ENCODE measurements at places on chromosomes 3 and 15.

DNA sequence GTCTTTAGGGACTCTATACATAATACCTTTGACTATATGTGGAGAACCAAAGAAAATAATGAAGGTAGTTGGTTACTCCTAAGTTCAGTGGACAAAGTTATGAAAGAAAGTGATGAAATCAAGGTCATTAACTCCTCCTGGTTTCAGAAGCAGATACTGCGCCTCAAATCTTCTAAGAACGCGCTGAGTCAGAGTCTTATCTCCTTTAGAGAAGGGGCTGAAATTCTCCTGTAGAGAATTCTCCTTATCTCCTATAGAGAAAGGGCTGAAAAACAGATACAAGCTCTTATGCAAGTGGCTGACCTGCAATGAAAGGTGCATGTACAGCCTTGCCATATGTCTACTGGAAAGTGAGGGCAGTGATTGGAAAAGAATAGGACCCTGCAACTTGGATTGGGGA is 824.2 kb downstream of the NSUN3 start:
- no peak for DNase-seq

DNA sequence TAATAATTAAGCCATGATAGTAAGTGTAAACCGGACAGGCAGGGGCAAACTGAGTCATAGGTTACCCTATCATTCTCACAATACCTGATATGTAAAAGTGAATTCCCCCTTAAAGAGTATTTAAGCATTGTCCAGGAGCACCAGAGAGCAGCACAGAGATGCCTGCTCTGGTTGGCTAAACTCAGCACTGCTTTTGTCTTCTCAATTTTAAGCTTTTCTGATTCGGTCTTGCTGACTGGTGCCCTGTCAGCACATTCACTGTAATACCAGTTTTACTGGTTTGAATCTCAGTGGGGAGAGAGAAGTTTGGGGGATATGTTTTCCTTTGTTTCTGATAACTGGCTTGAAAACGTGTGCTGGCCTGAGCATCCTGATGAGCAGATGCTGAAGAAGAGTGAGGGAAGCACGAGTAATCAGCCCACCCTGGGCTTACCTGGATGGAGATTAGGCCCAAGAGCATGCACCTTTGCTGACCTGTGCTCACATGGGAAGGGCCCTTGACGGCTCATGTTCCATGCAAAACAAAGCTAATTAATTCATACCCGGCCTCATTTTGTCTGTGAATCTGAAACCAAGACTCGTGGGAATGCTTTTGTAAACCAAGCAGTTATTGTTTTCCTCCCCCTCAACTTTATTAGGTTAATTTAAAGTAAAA is 208.5 kb upstream of the MRPL3 start:
- no peak for DNase-seq

GRCh38 chr3:178459038-178459410 is 77.2 kb upstream of the KCNMB2 start:
- no peak for DNase-seq

DNA sequence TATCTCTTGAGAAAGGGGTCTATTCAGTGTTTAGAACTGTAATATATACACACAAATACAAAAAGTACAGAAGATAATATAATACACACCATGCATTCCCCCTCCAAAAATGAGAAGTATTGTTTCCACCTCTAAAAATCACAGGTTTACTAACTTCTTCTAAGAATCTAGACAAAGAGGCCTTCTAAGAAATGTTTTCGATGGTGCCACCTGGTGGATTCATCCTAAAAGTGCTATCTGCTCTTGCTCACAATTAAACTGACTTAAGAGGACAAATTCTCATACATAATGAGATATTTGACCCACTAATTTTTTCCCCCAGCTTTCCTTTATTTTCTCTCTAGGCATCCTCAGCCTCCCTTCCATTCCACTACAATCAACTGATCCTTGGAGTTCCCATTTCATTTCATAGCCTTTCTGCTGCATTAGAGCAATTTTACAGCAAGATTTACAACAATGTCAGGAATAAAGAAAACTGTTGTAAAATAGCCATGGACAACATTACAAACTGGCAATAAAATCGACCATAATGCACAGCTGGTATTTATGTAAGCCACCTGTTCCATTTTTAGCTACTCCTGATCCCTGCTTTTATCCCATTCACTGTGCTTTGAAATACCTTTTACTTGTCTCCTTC is 124.6 kb downstream of the ARRDC4 start:
- DNase-seq, result no peak

- no peak for DNase-seq
Measured at GRCh38 chr3:63986146-63986545, 37.1 kb downstream of the PSMD6 start.

GRCh38 chr3:139477710-139478640 is 1.7 kb upstream of the RBP2 start:
- no peak for DNase-seq

DNA sequence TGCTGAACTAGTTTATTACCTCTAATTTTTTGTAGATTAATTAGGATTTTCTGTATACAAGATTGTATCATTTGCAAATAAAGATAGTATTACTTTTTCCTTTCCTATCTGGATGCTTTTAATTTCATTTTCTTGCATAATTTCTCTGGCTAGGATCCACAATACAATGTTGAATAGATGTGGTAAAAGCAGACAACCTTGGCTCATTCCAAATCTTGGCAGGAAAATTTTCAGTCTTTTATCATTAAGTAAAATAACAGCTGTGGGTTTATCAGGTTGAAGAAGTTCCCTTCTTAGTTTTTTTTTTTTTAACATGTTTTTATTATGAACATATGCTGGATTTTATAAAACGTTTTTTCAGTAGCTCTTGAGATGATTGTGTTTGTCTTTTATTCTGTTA is 422.6 kb downstream of the AGBL1 start:
- DNase-seq, result no peak

- no peak for DNase-seq
Measured at GRCh38 chr3:10703875-10704274, 112.2 kb upstream of the SLC6A11 start.

DNA sequence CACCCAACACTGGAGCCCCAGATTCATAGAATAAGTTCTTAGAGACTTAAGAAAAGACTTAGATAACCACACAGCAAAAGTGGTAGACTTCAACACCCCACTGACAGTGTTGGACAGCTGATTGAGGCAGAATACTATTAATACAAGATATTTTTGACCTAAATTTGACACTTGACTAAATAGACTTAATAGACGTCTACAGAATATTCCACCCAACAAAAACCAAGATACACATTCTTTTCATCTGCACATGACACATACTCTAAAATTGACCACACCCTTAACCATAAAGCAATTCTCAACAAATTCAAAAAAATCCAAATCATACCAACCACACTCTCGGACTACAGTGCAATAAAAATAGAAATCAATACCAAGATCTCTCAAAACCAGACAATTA is 179.8 kb upstream of the TPM1 start:
- no peak for DNase-seq

GRCh38 chr3:11482021-11482420 is 161.7 kb downstream of the VGLL4 start:
- DNase-seq, result no peak

DNA sequence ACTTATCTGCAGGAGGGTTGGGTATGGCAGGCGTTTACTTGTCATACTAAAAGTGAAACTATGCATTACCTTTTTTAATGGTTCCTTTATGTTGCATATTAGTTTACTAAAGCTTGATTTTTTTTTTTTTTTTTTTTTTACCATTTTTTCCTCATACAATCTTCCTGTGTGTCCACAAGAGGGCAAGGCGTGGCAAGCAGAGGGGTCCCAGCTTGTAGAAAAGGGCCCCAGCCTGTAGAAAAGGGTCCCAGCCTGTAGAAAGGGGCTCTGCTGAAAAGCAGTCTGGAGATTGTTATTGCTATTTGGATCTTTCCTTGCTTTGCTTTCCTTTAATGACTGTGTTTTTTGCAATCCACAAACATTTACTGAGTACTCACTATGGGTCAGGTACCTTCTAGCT is 21.9 kb downstream of the MKRN2 start:
- DNase-seq, result no peak

DNA sequence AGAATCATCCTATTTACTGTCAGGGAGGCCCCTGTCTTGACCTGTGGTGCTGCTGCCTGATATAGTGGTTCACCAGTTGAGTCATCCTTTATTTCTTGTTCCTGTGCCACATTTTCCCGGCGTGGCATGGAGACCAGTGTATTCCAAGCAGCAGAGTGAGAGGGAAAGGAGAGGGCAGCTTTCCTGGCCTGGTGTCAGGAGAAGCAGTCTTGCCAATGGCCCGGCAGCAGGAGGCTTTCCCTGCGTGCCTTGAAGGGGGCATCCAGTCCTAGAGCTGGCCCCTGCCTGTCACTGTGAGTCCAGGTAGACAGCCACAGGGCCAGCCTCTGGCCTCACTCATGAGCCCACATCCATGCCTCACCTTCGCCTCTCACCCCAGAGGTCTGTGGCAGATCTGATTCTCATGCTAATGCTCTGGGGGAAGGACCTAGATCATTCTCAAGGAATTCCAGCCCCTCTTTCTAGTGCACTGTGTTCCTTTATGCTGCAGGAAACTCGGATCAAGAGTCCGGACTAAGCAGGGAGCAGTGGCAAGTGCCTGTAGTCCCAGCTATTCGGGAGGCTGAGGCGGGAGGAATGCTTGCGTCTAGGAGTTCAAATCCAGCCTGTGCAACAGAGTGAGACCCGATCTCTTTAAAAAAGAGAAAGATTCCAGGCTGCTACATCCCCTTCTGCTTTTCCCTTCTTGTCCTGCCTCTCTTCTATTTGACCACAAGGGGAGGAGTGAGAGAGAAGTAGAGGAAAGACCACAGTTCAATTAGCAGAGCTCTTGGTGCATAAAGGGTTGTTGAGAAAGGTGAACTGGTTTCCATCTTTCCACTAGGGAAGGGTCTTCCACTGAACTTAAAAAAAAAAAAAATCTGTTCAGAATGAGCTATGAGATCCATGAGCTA is 66.8 kb upstream of the HACD2 start:
- no peak for DNase-seq

DNA sequence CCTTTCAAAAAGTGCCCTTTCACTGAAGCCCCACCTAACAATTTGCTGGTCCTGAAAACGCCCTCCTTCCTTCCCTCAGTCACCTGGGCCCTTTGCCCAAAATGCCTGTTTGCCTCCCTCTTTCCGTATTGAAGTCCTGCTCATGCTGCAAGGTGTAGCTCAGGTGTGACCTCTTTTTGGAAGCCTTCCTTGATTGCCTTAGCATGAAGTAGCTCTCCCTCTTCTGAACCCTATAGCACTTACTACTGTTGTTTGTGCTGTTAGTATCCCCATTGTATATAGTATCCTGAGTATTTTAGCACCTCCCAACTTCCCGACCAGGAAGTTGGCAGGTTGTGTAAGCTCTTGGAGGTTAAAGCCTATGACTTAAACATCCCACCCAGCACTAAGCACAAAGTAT is 1.7 kb downstream of the PLS1 start:
- DNase-seq, result no peak

- DNase-seq, result no peak
Measured at GRCh38 chr15:81296673-81297072, 27.3 kb downstream of the STARD5 start.

GRCh38 chr3:30440880-30441279 is 165.5 kb upstream of the TGFBR2 start:
- peak; percentile 78 for DNase-seq

- DNase-seq, result no peak
Measured at GRCh38 chr3:60017631-60018030, 967.8 kb upstream of the CFAP20DC start.

DNA sequence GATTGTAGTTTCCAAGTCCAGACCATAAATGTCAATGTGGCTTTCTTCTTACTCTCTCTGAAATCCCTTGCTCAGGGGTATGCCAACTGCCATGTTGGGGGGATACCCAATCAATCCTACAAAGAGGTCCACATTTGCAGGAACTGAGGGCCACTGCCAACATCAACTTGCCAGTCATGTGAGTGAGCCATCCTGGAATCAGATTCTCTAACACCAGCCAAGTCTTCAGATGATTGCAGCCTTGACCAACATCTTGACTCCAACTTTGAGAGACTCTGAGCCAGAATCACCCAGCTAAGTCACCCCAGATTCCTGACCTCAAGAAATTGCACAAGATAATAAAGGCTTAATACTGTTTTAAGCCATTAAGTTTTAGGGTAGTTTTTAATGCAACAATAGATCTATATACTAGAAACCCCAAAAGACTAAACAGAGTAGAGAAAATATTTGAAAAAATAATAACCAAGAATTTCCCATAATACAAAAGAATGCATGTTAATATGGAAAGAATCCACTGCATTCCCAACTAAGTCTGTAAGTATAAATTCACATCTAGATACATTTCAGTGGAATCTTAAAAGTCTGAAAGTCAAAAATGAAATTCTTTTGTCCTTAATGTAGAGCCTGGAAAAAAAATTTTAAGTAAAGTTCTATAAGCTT is 22.4 kb downstream of the ISG20 start:
- DNase-seq, result peak; percentile 46

GRCh38 chr3:122310361-122310760 is 14.7 kb upstream of the CSTA start:
- no peak for DNase-seq

- no peak for DNase-seq
Measured at GRCh38 chr3:104291437-104291851, 1075.3 kb upstream of the ALCAM start.

GRCh38 chr3:63470745-63471144 is 181.7 kb upstream of the SNTN start:
- DNase-seq, result no peak

DNA sequence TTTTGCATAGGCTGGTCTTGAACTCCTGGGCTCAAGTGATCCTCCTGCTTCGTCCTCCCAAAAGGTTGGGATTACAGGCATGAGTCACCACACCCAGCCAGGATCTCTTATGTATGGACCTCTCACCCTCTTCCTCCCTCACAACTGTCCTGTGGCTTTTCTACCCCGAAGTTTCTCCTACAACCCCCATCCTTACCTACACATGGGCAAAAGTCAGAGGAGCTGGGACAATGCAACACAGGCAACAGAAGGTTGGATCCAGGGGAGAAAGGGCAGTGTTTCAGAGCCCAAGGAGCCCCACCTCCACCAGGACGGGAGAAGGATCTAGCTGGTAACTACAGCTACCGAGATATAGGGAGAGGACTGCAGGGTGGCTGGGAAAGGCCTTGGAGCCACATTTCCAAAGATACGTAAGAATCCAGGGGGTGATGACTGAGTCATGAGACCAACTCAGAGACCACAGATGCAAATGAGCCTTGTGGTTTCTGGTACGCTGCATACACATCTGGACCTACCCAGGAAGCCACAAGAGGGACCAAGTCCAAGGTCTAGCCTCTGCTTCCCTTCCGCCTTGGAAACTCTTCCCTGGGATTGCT is 13.6 kb downstream of the IGDCC4 start:
- no peak for DNase-seq

- no peak for DNase-seq
Measured at GRCh38 chr3:158522221-158523136, 48.5 kb upstream of the MLF1 start.

GRCh38 chr3:194756791-194757325 is 71.2 kb downstream of the FAM43A start:
- no peak for DNase-seq

Measured in coronary artery (tissue), 2 donors.